ENCODE measurements at places on chromosomes 3 and 15.

GRCh38 chr3:51604212-51604611 is 65.7 kb downstream of the RAD54L2 start:
- no peak for DNase-seq

DNA sequence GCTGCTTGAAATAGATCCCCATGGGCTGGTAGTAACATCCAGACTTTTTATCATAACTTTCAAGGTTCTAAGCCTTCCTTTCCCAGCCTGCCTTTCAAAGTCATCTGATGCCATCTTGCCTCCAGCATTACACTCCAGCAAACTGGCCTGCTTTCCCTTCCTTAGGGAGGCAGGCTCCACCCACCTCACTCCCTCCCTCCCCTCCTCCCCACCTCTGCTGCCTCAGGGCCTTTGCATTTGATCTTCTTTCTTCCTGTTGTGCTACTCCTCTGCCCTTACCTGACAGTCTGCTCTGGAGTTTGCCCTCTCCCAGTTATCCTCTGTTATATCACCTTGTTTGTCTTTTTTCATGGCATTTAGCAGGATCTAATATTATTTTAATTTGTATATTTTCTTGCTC is 319.5 kb downstream of the KCNH8 start:
- DNase-seq = no peak

DNA sequence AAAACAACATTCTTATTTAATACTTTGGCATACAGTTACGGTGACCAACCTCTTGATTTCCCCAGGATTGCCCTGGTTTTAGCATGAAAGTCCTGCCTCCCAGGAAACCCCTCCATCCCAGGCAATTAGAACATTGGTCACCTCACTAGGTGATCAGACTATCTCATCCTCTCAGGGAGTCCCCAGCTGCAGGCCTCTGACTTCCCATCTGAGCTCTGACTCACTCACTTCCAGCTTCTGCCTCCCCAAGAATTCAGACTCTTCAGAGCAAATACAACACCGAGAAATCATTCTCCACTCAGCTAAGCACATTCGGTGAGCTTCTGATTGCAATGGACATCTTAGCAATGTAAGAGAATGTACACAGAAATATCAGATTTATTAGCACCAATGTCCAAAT is 92.4 kb upstream of the HES1 start:
- DNase-seq = no peak

DNA sequence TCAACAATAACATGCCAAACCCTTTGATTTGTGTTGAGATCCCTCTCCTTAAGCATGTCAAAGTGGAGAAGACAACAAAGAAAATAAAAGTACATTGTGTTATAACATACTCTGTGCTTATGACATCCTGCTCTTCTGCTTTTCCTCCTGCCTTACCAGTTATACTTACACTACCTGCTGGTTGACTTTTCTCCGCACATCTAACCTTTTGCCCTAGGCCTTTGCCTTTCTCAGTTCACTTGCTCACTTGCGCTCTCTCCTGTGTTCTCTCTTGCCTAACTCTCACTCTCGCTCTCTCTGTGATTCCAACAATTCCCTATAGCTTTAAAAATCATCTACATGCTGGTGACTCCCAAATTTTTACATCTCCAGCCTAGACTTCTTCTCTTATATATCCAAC is 5.7 kb downstream of the DNAH12 start:
- no peak for DNase-seq

- no peak for DNase-seq
These were observed 246.4 kb downstream of the ALCAM start for GRCh38 chr3:105613120-105613519.

GRCh38 chr3:120765830-120766493 is 23.4 kb downstream of the GTF2E1 start:
- no peak for DNase-seq

DNA sequence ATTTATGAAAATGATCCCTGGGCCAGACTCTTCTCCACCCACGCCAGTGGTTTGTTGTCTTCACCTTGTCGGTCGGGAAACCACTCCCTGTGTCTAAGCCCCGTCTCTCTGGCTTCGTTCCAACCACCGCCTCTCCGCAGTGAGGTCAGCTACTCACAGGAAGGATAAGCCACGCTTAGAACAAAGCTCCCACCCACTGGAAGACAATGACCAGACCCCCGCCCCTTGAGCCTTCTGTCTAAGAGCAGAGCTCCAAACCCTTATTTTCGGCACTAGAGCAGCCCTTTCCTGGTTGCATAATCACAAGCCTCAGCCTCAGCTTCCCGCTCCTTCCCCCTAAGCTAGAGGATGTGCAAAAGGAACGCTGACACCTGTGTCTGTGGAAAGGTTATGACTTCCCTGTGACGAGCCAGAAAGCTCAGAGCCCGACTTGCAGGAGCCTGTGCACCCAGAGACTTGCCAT is 114.9 kb upstream of the MEF2A start:
- peak; percentile 55 for DNase-seq

- DNase-seq = no peak
These were observed 79.0 kb downstream of the WDR76 start for GRCh38 chr15:43905755-43906154.

DNA sequence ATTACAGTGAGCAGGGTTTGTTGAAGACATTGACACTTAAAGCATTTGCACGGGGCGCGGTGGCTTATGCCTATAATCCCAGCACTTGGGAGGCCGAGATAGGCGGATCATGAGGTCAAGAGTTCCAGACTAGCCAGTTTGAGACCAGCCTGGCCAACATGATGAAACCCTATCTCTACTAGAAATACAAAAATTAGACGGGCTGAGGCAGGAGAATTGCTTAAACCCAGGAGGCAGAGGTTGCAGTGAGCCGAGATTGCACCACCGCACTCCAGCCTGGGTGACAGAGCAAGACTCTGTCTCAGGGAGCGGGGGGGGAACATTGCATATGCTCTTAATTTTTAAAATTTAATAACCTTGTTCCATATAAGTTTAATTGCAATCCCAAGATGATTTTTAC is 11.9 kb downstream of the STT3B start:
- DNase-seq = no peak

- DNase-seq = no peak
These were observed 92.6 kb downstream of the SLCO3A1 start for GRCh38 chr15:91946075-91946474.

DNA sequence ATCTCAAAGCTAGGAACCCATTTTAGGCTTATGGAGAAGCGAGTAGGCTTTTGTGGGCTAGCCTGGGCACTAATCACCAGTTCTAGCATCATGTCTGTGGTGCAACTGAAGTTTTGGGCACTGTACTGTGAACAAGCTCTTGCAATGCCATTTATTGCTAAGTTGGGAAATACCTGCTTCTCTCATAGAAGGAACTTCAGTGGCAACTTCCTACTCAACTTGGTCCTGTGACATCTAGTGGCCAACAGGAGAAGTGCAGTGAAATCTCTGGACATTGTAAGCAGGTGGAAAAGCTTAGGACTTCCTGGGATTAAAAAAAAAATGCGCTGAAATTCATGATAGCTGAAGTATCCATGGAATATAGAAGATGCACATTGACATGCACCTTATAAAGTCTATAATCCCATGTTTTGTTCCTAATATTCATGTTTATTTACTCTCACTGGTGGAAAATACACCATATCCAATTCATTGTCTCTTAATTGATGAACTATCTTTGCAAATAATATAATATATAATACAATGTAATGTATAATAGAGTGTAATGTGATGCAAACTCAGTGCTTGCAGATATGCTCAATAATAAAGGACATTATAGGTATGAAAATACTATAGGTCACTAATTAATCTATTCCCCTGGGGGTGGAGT is 6.5 kb upstream of the ALDH1A3 start:
- peak; percentile 87 for DNase-seq

GRCh38 chr3:196418601-196419000 is 13.6 kb downstream of the UBXN7 start:
- DNase-seq = no peak

DNA sequence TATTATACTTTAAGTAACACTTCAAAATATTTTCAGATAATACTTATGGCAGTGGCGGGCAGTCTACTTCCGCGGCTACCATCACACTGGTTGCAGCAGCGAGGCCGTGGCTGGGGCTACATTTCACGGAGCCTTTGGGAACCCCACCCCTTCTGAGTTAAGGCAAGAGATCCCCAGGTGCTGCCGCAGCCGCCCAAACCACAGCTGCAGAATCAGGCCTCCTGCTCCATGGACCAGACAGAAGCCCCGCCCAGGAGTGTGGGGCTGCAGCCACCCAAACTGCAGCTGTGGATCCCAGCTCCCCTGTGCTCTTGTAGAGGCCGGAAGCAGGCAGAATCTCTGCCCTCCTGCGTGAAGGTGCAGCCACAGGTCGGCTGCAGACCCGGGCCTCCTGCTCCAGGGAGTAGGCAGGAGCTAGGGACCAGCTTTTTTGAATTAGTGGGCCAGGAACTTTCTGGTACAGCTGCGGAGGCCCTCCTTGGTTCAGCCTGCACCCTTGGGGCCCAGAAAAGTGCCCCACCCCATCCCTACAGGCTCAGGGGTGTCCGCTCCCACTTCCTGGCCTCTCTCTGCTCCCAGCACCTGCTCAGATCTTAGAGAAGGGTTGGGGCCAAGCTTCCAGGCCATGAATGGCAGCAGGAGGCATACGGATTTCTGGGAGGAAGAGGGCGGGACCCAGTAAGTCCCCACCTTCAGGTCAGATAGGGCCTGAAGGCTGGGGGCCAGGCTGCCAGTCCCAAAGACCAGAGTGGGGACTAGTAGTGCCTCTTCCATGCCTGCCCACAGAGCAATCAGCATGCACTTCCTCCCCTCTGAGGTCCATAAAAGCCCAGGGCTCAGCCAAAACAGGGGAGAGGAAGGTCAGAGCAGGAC is 1188.8 kb upstream of the CADM2 start:
- no peak for DNase-seq

GRCh38 chr15:31401282-31401681 is 74.6 kb downstream of the KLF13 start:
- no peak for DNase-seq

DNA sequence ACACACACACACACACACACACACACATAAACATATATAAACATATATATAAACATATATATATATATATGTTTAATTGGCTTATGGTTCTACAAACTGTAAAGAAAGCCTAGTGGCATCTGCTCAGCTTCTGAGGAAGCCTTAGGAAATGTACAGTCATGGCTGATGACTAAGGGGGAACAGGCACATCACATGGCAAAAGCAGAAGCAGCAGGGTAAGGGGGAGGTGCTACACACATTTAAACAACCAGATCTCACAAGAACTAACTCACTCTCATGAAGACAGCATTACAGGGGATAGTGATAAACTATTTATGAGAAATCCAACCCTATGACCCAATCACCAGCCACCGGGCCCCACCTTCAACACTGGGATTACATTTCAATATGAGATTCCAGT is 922.9 kb downstream of the SI start:
- DNase-seq = no peak

GRCh38 chr3:59049671-59050331 is at the start of gene CFAP20DC:
TSS of gene CFAP20DC (minus strand) at chr3:59050025. CDS start at chr3:59049631, 394 bp downstream.
- DNase-seq = peak; percentile 91

GRCh38 chr15:40891810-40892446 is 2.3 kb upstream of the VPS18 start:
- peak; percentile 66 for DNase-seq

- DNase-seq = no peak
These were observed 30.7 kb upstream of the CHRNB4 start for GRCh38 chr15:78671626-78672211.

- no peak for DNase-seq
These were observed 18.2 kb downstream of the SENP8 start for GRCh38 chr15:72136170-72137051.
